Stimulated activated CD8-positive, alpha-beta memory T cell treated with anti-CD3 and anti-CD28 coated beads, Interleukin-7, amount 100 ng/mL, for 24 hours (primary cell): ENCODE measurements at places on chromosomes 1 and 21.
A peak's percentile ranks its signal among the peaks of the same experiment; 100 is the strongest.

GRCh38 chr1:172732427-172732826 lies 73.5 kb downstream of the FASLG start:
- no peak for DNase-seq

DNA sequence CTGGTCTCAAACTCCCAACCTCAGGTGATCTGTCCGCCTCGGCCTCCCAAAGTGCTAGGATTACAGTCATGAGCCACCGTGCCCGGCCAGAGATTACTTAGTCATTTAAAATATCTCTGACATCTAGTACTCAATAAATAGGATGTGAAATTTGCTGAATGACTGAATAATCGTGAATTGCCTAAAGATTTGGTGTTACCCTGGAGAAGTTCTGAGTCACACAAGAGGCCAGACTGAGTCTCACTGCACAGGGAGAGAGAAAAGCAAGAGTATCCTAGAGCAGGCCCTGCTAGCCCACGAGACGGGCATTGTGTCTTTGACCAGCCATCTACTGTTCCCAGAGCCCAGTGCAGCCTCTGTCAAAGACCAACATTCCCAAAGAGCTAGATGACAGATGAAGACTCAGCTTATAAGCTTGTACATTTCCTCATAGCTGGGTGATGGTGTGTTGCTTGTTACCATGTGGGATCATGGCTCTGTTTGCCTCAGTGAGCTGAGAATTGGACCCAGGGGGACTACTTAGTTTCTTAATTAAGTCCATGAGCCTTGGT lies 5.6 kb upstream of the EIF4G3 start:
- DNase-seq = no peak

DNA sequence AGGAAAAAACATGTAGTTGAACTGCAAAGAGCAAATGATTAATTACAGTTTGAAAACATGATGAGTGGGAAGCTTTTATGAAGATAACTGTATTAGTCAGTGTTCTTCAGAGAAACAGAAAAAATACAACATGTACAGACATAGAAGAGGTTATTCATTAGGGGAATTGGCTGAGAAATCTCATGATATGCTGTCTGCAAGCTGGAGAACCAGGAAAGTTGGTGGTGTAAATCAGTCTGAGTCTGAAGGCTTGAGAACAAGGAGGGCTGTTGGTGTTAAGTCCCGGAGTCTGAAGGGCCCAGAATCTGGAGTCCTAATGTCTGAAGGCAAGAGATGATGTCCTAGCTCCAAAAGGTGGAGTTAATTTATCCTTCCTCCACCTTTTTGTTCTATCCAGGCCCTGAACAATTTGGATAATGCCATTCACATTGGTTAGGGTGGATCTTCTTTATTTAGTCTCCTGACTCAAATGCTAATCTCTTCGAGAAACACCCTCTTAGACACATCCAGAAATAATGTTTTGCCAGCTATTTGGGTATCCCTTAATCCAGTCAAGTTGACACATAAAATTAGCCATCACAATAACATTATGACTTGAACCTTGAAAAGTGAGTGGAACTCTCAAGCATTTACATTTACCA lies 672.9 kb upstream of the PTBP2 start:
- no peak for DNase-seq

GRCh38 chr1:76293831-76294230 lies 219.3 kb downstream of the ST6GALNAC3 start:
- DNase-seq = no peak

DNA sequence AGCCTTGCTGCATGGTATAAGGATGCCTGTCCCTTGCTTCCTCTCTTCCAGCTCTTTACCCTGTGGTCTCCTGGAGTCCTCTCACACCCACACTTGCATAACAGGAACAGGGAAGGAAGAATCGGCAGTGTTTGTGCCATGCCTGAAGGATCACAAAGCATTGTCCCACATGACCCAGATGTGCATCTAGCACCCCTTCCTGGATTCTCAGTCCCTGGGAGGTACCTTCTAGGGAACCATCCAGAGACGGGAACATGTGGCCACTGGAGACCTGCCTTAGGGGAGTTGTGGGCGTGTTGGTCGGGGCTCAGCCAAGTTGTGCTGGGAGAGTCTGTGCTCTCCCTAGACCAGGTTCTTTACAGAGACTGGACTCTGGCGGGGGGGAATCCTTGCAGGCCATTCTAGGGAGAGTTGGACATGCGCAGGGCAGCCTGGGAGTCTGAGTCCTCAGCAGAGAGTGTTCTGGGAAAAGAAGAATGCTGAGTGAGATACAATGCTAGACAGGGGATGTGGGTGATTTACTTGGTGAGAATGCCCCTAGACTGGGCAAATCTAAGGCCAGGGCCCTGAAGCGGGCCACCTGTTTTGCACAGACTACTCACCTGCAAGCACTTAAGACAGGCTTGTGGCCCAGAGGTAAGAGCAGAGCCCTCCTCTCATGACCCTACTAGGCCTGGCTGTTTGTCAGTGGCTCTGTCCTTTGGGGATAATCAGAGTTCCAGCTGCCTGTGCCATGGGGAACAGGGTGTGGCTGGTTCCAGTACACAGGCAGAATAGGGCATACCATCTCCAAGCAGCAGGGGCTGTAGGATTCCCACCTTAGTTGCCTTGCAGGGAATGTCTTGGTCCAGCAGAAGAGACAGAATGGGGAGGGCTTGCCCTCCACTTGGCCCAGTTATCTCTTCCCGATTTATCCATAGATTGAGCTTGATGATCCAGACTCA lies 89.8 kb downstream of the MAN1C1 start:
- no peak for DNase-seq

DNA sequence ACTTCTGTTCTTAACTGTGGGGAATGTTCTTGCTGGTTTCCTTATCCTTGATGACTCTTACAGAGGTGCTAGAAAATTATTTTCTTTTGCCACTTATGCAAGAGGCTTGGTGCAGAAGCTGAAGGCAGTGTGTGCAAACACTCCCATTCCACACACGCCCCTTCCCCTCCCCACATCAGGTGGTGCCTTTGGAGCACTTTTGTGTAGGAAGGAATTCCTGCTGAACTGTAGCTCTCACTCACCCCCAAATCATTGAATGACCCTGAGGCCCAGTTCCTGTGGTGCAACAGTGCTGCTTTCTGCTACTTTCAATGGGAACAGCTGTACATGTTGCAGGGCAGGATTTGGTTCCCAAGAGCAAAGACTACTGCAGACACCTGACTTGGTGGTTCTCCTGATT lies 101.8 kb downstream of the CD247 start:
- no peak for DNase-seq

GRCh38 chr1:67683766-67684525 lies 1.1 kb upstream of the GADD45A start:
- DNase-seq = peak; percentile 6

DNA sequence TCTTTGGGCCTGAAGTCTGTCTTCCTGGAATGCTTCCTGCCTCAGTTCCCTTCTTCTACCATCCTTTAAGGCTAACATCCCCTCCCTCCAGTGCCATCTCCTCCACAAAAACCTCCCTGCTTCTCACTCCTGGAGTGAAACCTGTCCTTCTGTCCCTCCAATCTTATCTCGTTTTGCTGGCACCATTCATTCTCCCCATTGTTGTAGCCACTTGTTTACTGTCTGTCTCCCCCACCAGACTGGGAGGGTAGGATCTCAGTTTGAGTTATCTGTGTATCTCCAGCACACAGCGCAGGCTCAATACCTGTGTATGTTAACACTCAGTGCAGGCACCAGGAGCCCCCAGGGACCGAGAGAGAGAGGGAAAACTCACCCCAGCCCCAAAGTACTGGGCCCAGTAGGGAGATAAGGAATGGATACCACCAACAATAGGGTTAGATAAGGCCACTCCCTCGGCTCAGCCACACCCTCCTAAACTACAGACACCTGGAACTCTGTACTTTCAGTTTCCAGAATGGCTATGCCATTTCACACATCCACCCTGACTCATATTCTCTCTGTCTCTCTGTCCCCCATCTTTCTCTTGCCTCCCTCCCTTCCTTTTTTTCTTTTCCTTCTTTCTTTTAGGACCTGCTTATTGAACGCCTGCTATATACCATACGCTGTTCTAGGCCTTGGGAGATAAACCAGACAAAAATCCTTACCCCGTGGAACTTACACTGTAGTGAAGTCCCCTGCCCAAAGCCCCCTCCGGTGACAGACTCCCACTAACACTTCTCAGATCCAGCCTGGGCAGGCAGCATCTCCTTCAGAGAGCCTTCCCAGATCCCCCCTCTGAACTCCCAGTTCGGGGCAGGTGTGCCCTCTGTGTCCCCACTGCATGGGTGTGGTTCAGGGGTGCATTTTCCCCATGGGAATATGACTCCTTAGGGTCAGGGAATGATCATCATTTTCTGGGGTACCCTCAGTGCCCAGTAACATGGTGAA lies 3.3 kb upstream of the SSBP3 start:
- DNase-seq = no peak

DNA sequence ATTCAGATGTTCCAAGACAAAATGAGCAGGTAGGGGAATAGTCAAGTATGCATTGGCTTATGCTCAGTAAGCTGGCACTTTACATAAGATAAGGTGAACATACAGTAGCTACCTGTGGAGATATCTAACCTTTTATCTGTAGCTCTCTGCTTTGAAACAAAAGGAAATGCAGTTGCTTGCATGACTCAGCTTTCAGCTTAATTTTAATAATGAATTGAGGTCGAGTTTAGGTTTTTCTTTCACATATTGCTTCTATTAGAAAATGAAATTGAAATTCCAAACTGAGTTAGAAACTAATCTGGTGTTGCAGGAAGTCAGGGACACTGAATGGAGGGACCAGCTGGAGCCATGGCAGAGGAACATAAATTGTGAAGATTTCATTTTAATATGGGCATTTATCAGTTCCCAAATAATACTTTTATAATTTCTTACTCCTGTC lies 8.3 kb downstream of the FRRS1 start:
- DNase-seq = no peak

DNA sequence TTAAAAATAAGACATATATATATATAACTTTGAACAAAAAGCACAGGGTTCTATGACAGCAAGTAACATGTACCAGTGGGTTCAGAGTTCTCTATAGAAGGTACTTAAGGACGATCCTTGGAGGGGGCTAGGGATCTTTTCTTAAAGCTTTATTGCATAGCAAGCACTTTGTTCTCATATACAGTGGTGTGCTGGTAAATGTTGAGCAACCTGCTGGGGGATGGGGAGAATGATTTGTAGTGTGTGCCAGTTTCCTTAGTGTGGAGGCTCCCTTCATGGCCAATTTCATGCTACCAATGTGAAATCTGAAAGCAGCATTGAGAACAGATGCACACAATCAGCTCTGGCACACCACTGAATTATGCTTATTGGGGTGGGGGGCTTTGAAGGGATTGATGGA lies 69.5 kb upstream of the NFASC start:
- DNase-seq = no peak

DNA sequence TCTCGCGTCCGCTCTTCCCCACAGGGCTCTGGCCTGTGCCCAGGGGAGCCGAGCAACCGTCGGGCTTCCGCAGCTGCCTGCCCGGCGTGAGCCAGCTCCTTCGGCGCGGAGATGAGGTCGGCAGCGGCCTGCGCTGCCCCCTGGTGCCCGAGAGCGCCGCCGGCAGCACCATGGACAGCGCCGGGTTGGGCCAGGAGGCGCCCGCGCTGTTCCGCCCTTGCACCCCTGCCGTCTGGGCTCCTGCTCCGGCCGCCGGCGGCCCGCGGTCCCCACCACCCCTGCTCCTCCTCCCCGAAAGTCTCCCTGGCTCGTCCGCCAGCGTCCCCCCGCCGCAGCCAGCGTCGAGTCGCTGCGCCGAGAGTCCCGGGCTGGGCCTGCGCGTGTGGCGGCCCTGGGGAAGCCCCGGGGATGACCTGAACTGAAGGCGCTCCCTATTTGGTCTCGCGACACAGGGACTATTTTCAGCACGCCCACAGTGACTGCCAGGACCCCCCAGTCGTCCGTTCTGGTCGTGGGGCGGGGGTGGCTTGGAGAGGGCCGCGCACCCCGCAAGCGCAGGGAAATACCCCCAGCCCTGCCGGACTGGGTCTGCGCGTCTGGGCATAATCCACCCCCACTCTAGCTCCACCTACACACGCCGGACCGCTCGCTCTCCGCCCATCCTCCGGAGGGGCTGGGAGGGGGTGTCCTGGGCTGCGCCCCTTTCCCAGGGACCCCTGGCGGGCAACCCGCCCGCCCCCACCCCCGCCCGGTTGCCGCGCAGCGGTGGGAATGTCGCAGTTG lies 1.3 kb downstream of the HES3 start:
- peak; percentile 49 for DNase-seq

GRCh38 chr1:224081604-224082003 lies 32.3 kb upstream of the FBXO28 start:
- DNase-seq = no peak

DNA sequence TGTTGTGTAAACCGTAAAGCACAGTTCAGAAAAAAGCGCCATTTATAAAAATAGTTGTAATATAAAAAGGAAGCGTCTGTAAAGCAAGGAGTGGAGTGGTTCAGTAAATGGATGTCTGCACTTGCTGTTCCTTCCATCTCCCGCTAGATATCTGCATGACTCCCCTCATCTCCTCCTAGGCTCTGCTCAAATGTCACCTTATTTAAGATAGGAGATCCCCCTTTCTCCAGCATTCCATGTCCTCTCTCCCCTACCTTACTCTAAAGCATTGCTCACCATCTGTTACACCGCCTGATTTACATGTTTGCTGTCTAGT lies 745 bp downstream of the MUL1 start:
- DNase-seq = no peak

- no peak for DNase-seq
Observed at GRCh38 chr1:61956016-61956645, 213.9 kb downstream of the PATJ start.

GRCh38 chr1:191888996-191889622 lies 269.2 kb upstream of the RGS18 start:
- no peak for DNase-seq

- no peak for DNase-seq
Observed at GRCh38 chr1:232218955-232219865, 410.7 kb downstream of the SIPA1L2 start.

- no peak for DNase-seq
Observed at GRCh38 chr1:172851856-172852255, 193.0 kb downstream of the FASLG start.

- no peak for DNase-seq
Observed at GRCh38 chr1:61756773-61757172, 14.5 kb downstream of the PATJ start.

DNA sequence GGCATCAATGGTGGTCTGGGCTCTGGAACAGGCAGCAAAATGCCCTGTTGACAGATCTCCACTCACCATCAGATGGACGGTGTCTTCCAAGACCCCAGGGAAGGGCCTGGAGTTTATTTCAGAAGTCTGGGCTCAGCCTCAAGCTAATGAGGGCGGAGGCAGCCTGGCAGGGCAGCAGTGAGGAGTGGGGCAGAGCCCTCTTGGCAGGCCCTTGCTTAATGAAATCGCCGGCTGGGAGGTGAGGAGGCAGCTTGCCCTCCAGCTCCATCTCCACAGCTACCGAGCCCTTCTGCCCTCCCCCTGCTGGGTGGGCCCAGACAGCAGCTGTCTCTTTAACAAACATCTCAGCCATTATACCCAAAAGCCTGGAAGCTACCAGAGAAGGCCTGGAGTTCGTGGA lies 22.0 kb upstream of the GRIK3 start:
- no peak for DNase-seq

DNA sequence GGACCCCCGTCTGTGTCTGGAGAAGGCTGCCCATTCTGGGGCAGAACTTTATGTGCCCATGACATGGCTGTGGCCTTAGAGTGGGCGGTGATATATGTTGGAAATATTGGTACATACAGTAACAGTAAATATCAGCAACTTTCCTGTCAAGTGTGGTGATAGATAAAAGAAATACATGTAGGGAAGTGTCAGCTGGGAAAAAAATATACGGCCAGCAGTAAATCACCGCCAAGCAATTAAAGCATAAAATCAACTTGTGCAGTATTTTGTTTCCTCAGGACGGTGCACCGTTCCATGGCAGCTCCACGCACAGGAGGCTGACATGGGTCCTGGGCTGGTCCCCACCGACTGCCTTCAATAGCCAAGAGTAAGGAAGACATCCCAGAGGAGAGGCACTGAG lies 27.4 kb downstream of the LHX4 start:
- no peak for DNase-seq
